ENCODE measurements at places on chromosomes 7 and 10.

- no peak for DNase-seq
Measured at GRCh38 chr10:79384773-79385391, 37.6 kb downstream of the PPIF start.

- no peak for DNase-seq
Measured at GRCh38 chr10:78528749-78529204, 495.1 kb downstream of the RPS24 start.

GRCh38 chr10:101363850-101364400 is 10.0 kb downstream of the BTRC start:
- DNase-seq = no peak

GRCh38 chr10:43985941-43986340 is 337.3 kb upstream of the ZNF32 start:
- no peak for DNase-seq

DNA sequence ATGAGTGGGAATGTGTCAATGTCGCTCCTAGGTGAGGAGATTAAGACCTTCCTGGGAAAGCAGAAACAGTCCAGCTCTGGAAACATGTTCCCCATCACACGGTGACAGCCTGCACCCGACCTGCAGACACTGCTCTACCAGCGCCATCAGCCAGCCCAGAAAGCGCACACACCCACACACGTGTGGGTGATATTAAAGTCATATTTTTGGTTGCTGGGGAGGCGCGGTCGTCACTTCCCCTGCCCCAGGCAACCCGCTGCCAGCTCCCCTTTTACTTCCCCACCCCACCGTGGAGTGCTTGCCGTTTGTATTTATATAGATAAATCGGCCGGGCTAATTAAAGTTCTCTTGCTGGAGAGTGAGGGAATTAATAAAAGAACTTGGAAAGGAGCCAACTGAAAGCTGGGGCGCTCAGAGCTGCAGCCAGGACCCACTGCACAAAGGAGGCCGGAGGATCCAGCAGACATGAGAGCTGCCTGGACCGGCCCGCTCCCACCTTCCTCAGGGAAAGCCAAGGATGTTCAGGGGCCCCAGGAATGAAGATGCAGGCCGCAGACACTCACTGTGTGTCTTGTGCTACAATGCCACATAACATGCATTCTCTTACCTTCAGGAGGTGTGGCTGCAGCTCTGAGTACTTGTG is 145.2 kb upstream of the UNC5B start:
- DNase-seq = no peak

DNA sequence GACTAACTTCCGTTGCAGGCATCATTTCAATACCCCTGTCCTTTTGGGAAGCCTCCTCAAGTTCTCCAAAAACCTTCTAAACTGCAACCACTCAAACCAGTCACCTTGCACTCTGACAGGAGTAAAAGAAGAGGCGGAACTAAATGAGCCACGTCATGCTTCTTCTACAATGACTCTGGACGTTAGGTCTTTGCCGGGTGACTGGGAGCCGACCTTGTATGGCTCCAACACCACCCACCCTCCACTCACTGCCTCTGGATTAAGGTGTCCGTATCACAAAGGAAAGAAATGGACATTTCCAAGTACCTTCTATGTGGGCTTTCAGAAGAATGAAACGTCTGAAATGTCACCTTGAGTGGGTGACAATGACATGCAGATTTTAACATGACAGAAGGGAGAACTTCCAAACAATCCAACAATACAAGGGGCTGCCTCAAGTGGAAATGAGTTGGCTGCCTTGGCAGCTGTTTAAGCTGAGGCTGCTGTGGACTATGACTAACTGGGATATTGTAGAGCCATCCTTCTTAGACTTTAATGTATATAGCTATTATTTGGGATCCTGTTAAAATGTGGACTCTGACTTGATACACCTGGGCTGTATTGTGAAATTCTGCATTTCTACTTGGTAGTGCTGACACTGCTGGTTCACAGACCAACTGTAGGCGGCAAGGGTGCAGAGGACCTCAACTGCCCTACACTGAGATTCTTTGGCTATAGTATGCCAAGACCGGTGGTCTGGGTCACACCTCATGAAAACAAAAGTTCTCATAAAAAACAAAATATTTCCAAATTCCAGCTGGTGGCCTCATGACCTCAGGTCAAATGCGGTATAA is 33.8 kb upstream of the PDLIM1 start:
- DNase-seq = no peak

- DNase-seq = no peak
Measured at GRCh38 chr7:93981480-93981874, 22.7 kb downstream of the BET1 start.

GRCh38 chr10:93947055-93947454 is 46.7 kb upstream of the PLCE1 start:
- no peak for DNase-seq

DNA sequence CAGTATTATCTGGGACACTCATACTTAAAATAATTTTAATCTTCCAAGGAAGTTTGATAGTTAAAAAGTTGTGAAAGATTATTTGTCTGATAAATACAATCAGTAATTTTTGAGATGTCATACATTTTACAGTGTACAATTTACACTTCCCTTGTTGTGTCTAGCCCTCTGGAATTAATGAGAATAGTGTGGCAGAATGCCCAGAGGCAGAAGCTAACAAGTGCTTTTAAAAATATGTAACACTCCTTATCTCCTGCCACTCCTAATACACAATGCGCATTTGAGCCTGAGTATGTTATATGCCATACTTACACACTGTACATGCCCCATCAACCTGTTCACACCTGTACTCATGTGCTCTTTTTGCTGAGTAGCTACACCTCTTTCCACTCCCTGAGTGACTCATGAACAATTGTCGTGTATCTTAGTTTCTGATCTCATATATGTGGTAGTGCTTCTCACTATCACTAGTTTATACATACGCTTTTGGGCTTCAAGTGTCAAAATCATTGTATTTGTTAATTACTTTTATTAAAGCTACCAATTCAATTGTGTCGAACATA is 106.9 kb upstream of the GNAI1 start:
- DNase-seq = no peak

DNA sequence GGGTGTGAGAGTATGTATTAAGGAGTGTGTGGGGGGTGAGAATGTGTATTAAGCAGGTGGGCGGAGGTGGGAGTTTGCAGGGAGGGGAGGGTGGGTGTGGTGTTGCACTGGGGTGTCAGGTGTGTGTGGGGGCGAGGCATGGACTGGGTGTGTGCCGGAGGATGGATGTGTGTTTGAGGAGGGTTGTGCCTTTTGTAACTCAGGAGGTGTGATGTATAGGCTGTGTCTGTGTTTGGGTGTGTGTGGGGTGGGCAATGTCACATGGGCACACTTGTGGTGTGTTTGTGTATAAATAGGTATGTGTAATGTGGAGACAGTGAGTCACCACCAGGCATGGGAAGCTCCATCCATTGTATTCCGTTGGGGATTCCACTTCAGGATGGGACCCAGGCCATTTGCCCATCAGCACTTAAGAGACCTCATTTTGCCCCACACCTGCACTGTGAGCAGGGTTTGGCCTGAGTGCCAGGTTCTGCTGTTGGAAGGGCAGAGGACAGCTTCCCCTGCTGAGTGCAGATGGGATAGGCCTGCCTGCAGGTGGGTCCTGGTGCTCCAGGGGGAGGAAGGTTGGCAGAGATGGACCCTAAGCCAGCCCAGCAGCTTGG is 5.8 kb downstream of the UNC5B start:
- DNase-seq = no peak

- DNase-seq = no peak
Measured at GRCh38 chr7:38327637-38328036, 54.2 kb upstream of the TARP start.

GRCh38 chr7:134084488-134085144 is 42.5 kb upstream of the LRGUK start:
- DNase-seq = no peak

DNA sequence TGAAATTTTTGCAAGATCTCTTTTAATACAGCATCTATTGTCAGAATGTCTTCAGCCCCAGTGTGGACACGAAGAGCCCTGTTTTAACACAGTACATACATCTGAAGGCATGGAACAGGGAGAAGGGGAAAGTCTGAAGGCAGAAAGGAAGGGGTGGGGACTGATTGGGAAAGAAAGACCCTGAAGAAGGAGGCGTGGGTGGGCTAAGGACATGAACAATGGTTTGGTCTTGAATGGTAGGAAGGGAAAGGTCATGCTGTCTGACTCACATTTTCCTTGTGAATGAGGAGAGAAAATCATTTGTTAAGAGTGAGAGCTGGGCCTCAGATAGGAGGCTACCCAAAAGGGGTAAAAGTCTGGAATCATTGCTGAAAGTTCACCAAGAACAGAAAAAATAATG is 297.1 kb downstream of the GALNT17 start:
- no peak for DNase-seq

- no peak for DNase-seq
Measured at GRCh38 chr7:156947120-156947843, 2.2 kb upstream of the NOM1 start.

GRCh38 chr7:89606511-89606910 is 547.8 kb upstream of the STEAP1 start:
- no peak for DNase-seq

DNA sequence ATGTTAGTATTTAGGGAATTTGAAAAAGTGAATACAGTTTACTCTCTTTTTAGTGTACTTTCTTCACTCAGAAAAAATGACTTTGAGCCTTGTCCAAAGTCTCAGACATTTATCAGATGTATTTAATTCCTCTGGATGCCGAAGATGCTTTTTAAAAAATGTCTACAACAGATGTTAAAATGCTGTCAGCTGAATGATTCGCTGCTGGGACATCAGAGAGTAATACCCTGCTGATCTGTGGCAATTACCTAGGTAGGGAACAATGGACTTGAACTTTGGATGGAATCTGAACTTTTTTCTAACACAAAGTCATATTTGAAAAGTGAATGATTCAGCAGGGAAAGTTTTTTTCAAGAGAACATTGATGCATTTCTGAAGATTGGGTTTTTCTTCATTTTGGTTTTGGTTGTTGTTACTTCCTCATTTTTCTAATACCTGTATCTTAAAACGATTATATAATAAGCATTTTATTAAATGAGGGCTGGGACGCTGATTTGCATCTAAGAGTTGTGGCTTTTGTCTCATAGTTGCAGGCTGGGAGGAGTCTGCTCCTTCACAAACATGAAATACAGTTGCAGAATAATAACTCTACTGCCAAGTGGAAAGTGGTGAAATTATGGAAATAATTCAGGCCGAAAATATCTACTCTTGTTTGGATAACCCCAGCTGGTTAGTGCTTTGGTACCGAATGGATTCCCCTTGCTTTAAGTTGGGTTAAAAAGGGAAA is 98.0 kb downstream of the SPAG6 start:
- DNase-seq = no peak

DNA sequence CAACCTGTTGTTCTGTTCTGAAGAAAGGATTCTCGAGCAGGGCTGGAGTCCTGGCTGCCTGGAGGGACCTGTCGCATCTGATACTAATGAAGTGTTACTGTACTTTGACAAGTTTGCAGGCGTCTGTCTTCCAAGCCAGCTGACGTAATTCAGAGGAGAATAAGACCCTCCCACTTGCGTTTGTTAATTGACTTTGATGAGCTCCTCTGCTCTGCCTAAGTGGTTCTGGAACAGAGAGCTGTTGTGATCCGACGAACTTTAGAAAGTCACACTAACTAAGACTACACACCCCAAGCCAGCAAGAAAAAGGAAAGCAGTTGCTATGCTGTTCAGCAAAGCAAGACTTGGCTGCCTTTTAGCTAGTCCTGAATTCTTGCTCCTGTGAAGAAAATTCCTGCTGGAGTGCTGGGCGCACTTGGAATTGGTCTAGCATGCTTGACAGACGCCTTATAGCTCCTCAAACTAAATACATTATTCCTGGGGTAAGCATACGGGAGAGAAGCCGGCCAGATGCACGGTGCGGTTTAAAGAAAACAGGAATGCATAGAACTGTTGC is 200.3 kb downstream of the CACNB2 start:
- no peak for DNase-seq

- DNase-seq = no peak
Measured at GRCh38 chr10:124047427-124048152, 45.8 kb downstream of the CHST15 start.

DNA sequence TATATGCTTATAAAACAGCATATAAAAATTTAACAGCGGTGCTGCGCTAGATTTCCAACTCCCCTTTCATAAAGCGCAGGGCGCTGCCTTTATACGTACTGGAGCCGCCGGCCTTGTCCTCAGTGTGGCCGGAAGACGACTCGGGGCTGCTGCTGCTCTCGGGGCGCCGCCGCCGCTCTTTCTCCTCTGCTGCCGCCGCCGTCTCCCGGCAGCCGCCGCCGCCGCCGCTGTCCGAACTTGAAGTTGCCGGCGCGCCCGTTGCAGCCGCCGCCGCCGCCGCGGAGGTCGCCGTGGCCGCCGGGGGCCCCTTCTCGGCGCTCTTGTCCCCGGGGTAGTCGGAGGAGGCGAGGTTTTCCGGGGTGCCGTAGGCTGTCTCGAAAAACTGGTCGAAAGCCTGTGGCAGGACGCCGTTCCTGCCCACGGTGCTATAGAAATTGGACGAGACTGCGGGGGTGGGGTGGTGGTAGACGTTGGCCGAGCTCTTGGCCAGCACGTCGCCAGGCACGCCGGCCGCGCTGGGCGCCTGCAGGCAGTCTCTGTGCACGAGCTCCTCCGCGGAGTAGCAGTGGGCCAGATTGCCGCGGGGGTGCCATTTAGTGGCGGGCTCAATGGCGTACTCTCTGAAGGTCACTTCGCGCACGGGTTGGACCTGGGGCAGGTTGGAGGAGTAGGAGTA is 557 bp downstream of the HOXA11 start:
- DNase-seq = no peak

- no peak for DNase-seq
Measured at GRCh38 chr10:58414270-58415041, 29.2 kb downstream of the TFAM start.

GRCh38 chr10:34407324-34407805 is 407.7 kb downstream of the PARD3 start:
- DNase-seq = no peak

DNA sequence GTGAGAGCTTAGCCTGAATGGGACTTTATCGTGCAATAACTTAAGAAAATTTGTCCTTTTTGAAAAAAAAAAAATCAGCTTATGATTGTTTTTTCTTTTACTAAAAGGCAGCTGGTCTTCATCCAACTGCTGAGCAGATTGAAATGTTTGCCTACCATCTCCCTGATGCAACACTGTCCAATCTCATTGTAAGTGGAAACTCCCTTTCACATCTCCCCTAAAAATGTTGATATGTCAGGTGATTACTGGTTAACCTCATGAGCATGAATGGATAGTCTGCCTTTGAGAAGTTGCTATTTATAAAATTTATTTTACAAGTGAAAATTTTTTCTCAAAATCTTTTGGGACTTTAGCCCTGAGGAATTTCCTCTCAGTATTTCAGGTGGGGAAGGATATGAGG is 17.8 kb upstream of the HKDC1 start:
- DNase-seq = no peak

GRCh38 chr10:112280205-112280921 is 2.8 kb upstream of the TECTB start:
- no peak for DNase-seq

Measured in activated T-cell treated with anti-CD3 and anti-CD28 coated beads for 1 hour (primary cell).